ENCODE measurements at places on chromosomes 3 and 15. TPM values are rescaled to one million over a fixed set of nuclear protein-coding genes. Genes with fewer than 3 reads are reported as not detected.
A peak's percentile ranks its signal among the peaks of the same experiment; 100 is the strongest.

ROBO2 gene
- polyA plus RNA-seq, result 0.05 TPM

- peak; percentile 99 for DNase-seq
Measured at GRCh38 chr3:170357176-170358041, at the start of gene SKIL. TSS of gene SKIL (plus strand) at chr3:170357715. CDS start at chr3:170360332, 2,617 bp downstream.

GRCh38 chr3:186532598-186533072 lies 11.5 kb downstream of the CRYGS start:
- DNase-seq, result no peak

- DNase-seq, result no peak
Measured at GRCh38 chr3:156643729-156644389, 30.5 kb upstream of the TIPARP start.

- peak; percentile 66 for DNase-seq
Measured at GRCh38 chr3:11140030-11140712, 14.1 kb upstream of the HRH1 start.

DNA sequence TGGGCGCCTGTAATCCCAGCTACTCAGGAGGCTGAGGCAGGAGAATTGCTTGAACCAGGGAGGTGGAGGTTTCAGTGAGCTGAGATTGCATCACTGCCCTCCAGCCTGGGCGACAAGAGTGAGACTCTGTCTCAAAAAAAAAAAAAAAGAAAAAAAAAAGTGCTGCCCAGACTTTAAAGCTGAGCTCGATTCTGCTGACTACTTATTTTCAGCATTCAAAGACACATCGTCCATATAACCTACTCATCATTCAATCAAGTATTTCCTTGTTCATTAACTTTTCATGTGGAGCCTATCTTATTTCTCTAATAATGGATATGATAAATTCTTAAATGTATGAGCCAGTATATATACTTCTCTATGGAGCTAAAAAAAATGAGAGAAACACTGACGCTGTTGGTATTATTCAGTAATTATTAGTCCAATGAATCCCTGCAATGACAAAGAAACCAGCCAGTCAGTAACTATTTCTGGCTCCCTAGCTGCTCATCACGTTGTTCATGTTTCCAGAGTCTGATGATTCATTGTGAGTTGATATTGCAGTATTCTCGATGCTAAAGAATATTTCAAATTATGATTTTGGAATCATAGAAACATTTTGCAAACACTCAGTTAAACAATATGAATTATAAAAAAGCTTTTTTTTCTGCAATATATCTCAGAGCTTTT lies 111.9 kb downstream of the RAP2B start:
- no peak for DNase-seq

GRCh38 chr3:141642215-141642614 lies 95.9 kb upstream of the RNF7 start:
- DNase-seq, result no peak

- DNase-seq, result no peak
Measured at GRCh38 chr15:63067976-63068743, 25.6 kb downstream of the TPM1 start.

DNA sequence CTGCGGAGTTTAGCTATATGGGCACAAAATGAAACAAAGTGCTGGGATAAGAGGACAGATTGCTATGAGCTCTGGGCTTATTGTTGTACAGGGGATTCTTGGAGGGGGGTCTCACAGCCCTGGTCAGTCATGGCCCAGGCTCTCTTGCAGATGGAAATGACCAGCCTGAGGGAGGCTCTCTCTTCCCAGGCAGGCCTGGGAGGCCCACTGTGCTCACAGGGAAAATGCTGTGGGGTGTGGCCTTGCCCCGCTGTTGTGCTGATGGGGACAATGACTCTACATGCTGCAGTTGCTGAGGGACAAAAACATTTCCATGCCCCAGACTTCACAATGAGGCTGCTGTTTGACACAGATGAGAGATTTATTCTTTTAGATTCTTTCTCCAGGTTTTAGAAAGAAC lies 202.2 kb downstream of the KLF13 start:
- DNase-seq, result no peak
